ENCODE measurements at places on chromosomes 3 and 15.

DNA sequence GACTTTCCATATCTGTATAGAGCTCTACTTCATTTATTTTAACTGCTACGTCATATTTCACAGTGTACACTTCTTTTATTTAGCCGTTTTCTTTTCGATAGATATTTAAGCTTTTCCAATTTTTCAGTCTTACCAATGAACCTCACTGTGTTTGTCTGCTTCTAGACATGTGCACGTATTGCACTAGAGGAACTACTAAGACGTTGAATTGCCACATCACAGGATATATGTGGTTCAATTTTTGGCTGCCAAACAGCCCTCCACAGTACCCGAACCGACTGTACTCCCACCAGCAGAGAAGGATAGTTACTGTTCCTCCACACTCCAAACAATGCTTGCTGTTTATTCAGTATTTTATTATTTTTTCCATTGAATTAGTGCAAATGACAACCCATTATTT is 2.0 kb downstream of the NR1I2 start:
- no peak for DNase-seq

DNA sequence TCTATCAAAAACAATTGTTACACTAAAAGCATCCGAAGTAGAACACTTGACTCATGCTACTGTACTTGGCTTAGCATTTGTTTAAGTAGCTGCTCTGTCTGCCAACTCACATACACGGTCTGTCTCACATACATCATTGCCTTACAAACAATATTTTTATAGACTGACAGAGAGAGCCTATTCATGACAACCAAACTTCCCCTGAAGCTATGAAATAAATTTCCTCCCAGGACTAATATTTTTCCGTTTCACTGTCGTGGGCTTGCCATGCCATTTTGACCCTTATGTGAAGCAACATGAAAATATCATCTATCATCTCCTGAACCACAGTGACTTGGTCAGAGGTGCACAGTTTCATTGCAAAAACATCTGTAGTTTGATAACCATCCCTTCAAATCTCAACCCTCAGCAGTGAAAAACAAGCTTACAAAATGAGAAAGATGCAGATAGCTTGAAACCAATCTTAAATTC is 66.5 kb upstream of the PYGO1 start:
- DNase-seq, result no peak

DNA sequence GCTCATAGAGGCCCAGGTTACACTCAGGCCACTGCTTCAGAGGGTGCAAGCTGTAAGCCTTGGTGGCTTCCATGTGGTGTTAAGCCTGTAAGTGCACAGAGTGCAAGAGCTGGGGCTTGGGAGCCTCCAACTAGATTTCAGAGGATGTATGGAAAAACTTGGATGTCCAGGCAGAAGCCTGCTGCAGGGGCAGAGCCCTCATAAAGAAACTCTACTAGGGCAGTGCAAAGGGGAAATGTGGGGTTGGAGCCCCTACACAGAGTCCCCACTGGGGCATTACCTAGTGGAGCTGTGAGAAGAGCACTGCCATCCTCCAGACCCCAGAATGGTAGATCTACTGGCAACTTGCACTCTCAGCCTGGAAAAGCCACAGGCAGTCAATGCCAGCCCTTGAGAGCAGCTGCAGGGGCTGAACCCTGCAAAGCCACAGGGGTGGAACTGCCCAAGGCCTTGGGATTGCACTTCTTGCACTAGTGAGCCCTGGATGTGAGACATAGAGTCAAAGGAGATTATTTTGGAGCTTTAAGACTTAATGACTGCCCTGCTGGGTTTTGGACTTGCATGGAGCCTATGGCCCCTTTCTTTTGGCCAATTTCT is 14.0 kb downstream of the MITF start:
- no peak for DNase-seq

DNA sequence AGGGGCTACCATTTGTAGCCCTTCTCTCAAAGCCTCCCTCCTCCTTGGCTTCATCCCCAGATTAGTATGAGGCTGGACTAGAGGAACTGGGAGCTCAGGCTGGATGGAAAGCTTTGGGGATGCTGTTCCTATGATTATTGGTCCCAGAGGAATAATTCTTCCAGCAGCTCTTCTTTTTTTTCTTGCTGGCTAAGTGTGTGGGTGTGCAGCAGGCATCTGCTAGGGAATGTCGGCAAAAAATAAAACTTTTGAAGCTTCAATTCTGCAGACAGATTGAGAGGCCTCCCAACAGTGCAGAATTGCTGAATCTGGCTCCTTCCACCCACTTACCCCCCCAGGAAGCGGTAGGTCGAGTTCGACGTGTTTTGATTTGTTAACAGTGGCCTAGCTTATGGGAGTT is 138.5 kb upstream of the ANKRD28 start:
- DNase-seq, result no peak

DNA sequence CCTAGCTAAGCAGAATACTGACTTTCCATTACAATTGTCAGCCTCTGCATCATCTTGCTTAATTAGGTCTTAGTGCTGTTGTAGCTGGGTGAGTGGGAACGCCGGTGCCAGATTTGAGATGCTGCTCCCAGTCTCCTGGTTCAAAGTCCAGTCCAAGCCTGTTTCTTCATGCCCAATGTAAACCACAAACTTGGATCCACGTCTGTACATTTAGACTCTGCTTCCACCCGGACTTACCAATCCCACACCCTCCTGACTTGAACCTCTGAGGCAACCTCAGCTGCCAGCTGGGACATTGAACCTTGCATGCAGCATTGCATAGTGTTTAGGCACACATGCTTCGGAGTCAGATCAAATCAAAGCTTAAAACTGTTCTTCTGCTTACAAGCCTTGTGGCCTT is 43.0 kb downstream of the BCL2L10 start:
- DNase-seq, result no peak

GRCh38 chr15:40368719-40369473 is 10.9 kb downstream of the DISP2 start:
- DNase-seq, result no peak

DNA sequence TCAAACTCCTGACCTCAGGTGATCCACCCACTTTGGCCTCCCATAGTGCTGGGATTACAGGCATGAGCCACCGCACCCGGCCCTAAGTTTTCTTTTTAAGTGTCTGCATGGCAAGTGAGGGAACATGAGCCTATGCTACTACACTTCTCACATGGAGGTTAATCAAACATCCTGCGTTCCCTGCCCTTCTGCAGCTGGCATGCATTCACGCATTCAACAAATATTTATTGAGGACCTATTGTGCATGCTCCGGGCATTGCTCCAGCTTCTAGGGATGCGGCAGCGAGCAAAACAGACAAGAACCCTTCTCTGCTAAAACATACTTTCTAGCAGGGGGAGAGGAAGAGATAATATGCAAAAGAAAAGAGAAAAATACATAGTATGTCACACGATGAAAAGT is 42.6 kb upstream of the ACKR4 start:
- no peak for DNase-seq

DNA sequence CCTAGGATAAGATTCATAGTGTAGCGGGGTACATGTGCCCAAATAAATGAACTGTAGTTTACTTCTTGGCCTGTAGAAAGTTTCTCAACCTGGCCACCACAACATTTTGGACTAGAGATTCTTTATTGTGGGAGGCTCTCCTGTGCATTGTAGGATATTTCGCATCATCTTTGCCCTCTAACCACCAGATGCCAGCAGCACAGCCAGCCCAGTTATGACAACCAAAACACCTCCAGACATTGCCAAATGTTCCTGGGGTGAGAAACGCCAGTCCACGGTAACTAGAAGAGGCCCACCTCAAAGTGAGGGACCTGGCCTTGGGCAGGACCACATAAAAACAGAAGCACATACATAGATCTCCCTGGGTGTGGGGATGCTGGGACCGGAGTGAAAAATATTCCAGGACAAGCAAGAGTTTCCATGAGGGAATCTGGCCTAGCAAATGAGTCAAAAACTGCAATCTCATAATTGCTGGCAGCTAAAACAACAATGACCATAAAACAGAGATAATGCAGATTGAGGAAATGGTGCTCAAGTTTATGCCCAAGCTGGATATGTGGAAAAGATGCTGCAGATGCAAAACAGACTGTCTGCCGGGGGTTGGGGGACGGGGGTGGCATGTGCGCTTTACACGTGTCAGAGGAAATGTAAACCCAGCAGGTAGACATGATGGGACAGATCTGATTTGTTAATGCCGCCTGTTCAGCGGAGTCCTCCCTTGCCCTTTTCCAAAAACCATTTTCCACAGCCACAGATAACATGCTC is 39.7 kb downstream of the ARHGEF3 start:
- DNase-seq, result no peak

GRCh38 chr15:21261396-21261964 is 178.8 kb downstream of the POTEB3 start:
- DNase-seq, result no peak

- no peak for DNase-seq
Observed at GRCh38 chr3:156300371-156300770, 180.0 kb downstream of the KCNAB1 start.

DNA sequence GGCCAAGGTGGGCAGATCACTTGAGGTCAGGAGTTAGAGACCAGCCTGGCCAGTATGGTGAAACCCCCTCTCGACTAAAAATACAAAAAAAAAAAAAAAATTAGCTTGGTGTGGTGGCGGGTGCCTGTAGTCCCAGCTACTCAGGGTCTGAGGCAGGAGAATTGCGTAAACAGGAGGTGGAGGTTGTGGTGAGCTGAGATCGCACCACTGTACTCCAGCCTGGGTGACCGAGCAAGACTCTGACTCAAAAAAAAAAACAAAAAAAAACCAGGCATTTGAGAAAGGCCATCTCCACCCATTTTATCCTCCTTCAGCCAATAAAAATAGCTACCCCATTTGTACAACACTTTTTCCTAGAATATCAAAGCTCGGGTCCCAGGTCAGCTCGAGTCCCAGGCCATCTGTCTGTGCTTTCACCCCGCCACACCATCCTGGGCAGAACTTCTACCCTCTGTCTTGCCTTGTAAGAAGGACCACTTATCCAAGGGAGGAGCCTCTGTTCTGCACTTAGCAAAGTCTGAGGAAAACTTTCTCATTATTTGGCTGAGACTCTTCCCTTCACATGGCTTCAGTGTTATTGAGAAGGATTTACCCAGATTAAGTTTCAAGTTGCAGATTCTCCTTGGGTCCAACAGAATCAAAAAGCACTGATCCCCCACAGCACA is 99.1 kb downstream of the MESD start:
- no peak for DNase-seq

GRCh38 chr3:156174229-156174847 is 54.0 kb downstream of the KCNAB1 start:
- DNase-seq, result no peak

- peak; percentile 59 for DNase-seq
Observed at GRCh38 chr3:129560911-129561594, 18.1 kb downstream of the H1-8 start.

DNA sequence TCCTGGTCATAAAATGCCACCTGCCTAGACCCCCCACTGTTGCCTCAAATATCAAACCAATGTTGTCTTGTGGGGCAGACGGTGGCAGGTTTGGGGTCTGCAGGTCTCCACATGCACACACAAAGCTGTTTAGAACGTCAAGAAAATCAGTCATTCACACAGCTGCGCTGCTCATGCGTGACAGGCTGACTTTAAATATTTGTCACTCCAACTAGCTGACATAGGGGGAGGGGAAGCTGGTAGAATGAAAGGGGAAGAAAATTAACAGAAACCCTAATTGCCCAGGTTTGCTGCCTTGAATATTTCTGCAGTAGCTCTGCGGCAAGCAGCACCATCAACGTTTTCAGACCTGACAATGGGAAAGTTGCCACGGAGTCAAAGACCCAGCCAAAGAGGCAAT is 201.8 kb downstream of the ABHD5 start:
- DNase-seq, result no peak

DNA sequence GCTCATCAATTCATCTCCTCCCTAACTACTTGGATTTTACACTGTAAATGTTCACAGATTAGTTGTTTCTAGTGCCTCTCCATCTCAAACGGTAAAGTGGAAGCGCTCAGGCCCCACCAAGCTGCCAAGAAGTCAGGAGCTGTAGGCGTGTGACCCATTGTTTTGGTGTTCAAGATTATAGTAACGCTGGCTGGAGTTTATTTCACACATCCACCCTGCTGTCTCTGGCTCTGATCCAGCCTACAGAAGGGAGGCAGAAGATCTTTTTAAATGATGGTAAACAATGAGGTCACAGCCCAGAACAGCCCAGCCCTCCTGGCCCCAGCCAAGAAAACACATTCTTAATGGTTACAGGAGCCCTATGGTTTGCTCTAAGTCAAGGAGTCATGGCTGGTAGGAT is 25.7 kb upstream of the GALNT15 start:
- no peak for DNase-seq

GRCh38 chr15:31486906-31487695 is 160.5 kb downstream of the KLF13 start:
- DNase-seq, result no peak

- no peak for DNase-seq
Observed at GRCh38 chr3:172102123-172102882, 62.9 kb downstream of the FNDC3B start.

- DNase-seq, result no peak
Observed at GRCh38 chr3:117853923-117854668, 1144.5 kb downstream of the TUSC7 start.

DNA sequence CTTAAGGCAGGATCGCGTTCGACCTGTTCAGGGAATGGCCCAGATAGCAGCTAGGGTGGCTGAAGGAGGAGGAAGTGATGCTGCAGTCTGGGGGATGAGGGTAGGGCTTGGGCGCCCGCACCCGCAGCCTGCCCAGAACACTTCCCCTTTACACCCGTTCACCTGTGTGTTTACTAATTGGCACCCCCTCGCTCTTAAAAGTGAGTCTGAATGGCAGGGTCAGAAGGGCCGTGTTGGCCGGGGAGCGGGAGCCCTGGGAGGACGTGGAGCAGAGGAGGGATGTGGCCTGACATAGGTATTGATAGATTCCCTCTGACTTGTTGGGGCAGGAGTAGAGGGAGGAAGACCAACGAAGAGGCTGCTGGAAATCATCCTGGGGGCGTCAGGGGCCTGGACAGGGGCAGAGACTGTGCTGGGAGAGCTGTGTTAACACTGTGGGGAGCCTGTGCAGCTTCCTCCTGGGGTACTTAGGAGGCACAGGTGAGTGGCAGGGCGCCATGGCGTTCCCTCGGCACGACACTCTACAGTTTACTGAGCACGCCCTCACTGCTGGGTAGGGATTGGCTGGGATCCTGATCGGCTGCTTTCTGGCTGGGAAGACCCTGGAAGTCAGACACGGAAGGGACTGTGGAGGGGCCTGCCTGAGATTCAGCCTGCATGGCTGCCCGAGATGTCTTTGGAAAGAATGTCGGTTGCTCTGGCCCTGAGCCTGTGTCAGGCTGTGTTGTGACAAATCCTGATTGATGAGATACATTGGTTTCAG is 51.7 kb downstream of the SLC6A6 start:
- no peak for DNase-seq

DNA sequence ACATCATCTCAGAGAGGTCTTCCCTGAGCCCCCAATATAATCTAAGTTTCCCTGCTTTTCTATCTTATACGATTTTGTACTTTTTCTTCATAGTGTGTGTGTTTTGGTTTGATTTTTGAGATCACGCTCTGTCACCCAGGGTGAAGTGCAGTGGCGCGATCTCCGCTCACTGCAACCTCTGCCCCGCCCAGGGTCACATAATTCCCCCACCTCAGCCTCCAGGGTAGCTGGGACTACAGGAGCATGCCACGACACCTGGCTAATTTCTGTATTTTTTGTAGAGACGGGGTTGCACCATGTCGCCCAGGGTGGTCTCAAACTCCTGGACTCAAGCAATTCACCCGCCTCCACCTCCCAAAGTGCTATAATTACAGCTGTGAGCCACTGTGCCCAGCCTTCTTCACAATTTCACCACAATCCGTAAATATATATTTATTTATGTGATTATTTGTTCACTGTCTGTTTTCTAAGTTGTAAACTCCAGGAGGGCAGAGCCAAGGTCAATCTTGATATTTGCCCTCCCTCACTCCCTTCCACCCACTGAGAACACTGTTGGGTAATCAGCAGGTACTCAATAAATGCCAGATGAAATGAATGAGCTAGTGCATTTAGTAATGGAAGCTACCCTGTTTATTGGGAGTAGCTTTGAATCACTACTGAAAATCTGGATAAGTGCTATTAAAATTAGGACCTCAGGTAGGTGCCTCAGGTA is 547 bp upstream of the KNSTRN start:
- DNase-seq, result no peak

Data from thoracic aorta (tissue), 2 donors.